ENCODE measurements at places on chromosomes 3 and 15.

DNA sequence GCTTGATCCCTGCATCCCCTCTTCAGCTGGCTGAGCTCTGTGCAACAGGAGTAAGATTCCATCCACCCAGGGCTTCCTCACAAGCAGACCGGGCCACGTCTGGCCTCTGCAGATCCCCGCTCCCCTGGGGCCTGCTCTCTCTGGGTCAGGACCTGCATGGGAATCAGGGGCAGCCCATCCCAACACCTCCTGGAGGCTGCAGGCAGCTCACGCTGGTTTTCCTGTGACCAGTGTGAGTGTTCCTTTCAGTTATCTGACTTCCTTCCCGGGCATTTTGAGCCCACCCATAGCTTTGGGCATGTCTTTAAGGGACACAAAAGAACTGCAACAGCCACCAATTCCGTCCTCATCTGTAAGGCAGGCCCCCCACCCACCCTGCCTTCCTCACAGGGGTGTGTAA is 16.3 kb downstream of the NUP210 start:
- DNase-seq, result no peak

DNA sequence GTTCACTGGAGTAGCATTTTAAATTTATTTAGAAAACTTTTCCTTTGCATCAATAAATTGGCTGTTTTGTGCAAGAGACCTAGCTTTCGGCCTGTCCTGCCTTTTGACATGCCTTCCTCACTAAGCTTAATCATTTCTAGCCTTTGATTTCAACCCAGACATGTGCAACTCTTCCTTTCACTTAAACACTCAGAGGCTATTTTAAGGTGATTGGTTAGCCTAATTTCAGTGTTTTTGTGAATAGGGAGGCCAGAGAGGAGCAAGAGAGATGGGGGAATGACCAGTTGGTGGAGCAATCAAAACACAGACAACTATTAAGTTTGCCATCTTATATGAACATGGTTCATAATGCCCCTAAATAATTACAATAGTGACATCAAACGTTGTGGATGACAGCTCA is 333.4 kb downstream of the SLC9A9 start:
- DNase-seq, result no peak

DNA sequence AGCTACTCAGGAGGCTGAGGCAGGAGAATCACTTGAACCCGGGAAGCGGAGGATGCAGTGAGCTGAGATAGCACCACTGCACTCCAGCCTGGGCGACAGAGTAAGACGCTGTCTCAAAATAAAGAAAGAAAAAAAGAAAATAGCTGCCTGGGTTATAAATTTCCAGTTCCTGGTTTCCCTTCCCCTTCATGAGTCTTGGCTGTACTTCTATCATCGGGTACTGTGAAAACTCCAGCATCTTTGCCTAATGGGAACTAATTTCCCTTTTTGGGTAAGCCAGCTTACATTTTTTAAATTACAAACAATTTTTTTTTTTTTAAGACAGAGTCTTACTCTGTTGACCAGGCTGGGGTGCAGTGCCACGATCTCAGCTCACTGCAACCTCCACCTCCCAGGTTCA is 15.0 kb downstream of the DENND4A start:
- DNase-seq, result no peak

- no peak for DNase-seq
Observed at GRCh38 chr3:42702066-42702951, at the start of gene HHATL. Gene HHATL, minus strand, starts transcription at chr3:42702798. Its CDS starts 1,972 bp downstream, at chr3:42700826.

All from effector CD4-positive, alpha-beta T cell (primary cell).